ENCODE measurements at places on chromosomes 13 and 19.

GRCh38 chr13:30872276-30872594 lies 33.8 kb upstream of the MEDAG start:
- no peak for DNase-seq

DNA sequence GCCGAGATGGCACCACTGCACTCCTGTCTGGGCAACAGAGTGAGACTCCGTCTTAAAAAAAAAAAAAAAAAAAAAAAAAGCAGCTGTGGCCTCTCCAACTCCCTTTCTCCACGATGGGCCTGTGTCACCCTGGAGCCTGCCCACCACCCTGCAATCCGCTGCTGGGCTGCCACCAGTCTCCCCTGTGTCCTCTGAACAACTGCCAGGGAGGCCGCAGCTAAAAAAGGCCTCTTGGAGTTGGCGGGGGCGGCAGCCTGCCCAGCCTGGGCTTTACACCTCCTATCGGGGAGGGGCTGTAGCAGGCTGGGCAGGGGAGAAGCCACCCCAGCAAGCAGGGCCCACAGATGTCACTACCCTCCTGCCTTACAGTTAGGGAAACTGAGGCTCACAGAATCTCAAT lies 3.5 kb downstream of the CDC37 start:
- DNase-seq = no peak

GRCh38 chr19:18418029-18418482 lies 1.1 kb upstream of the SSBP4 start:
- no peak for DNase-seq

GRCh38 chr13:29758531-29759114 lies 91.8 kb downstream of the UBL3 start:
- DNase-seq = no peak

- DNase-seq = no peak
Observed at GRCh38 chr19:10135551-10136334, 16.0 kb upstream of the EIF3G start.

- DNase-seq = no peak
Observed at GRCh38 chr13:98706446-98707110, 45.9 kb downstream of the SLC15A1 start.

DNA sequence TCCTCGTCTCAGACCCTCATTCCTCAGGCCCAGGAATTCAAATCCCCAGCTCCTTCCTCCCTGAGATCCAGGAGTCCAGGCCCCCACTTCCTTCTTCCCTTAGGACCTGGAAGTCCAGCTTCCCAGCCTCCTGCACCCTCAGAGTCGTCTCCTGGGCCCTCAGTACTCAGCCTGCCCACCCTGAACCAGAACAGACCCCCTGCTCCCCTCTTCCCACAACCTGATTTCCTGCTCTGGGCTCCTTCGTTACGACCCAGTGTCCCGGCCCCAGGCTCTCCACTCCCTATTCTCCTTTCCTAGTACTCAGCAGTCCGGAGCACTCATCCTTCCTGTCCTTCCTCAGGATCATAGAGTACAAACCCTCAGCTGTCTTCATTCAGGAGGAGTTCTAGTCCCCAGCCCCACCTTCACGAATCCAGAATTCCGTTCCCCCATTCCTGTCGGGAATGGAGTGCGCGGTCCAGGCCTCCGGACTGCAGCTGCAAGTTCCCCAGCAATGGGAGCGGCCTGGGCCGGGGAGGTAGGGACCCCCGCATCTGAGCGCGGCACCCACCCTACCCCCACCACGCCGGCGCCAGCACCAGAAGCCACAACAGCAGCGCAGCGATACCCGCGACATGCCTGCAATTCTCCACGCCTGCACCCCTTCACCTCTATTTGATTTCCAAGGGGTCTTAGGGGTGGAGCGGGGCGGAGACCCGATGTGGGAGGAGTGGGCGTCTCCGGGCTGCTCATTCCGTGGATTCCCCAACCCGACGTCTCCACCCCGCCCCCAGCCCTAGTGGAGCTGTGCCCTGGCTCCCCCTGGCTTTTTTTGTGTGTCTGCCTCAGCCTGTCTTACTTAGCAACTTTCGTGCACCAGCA lies 12.7 kb downstream of the EGLN2 start:
- no peak for DNase-seq

- DNase-seq = no peak
Observed at GRCh38 chr13:29679396-29680053, 84.0 kb upstream of the SLC7A1 start.

DNA sequence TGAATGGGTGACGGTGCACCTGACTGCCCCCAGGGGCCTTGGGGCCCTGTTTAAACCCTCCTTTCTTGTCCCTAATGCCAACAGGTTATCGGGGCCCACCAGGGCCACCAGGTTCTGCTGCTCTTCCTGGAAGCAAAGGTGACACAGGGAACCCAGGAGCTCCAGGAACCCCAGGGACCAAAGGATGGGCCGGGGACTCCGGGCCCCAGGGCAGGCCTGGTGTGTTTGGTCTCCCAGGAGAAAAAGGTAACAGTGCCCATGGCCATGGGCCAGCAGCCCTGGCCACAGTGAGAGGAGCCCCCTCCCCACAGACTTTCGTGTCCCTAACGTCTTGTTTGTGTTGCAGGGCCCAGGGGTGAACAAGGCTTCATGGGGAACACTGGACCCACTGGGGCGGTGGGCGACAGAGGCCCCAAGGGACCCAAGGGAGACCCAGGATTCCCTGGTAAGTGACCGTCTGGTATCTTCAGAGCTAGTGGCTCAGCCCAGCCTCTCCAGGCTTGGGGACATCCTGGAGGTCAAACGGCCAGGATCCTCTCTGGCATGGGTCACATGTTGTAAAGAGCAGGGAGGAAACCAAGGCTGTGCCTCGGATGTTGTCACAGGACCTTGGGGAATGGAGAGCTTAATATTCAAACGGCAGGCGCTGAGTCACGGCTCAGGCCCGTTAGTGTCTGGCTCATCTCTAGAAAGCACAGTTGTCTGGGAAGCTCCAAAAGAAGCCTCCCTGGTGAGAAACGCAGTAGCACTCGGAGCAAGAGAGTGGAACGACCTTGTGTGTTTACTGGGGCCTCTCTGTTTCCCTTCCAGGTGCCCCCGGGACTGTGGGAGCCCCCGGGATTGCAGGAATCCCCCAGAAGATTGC lies 58.3 kb downstream of the RAB20 start:
- no peak for DNase-seq

GRCh38 chr13:71306821-71307220 lies 560.2 kb downstream of the DACH1 start:
- DNase-seq = no peak

DNA sequence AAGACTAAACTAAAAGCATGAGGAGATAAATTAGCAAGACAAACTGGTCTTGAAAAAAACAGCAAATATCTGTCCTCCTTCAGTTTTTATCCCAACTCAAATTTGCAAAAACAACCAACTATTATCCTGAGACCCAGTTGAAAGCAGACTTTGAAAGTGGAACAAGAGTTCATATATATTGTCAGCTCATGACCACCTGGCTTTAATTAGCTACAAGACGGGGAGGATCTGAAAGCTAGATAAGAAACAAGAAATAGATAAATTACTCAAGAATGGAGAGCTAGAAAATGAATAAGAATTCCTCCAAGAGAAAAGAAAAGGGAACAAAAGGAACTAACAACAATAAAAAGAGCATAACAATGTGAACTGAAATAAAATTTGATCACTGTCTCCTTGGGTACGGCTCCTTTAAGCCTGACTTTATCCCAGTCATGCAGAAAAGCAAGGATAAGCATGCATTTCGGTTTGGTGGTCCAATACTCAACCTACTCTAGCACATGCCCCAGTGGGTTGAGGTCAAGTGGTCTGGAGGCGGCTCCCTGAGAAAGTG lies 246.9 kb downstream of the DCLK1 start:
- no peak for DNase-seq

- DNase-seq = no peak
Observed at GRCh38 chr13:101986316-101986715, 415.5 kb downstream of the FGF14 start.

GRCh38 chr13:89930861-89931260 lies 1416.6 kb upstream of the MIR17HG start:
- no peak for DNase-seq

DNA sequence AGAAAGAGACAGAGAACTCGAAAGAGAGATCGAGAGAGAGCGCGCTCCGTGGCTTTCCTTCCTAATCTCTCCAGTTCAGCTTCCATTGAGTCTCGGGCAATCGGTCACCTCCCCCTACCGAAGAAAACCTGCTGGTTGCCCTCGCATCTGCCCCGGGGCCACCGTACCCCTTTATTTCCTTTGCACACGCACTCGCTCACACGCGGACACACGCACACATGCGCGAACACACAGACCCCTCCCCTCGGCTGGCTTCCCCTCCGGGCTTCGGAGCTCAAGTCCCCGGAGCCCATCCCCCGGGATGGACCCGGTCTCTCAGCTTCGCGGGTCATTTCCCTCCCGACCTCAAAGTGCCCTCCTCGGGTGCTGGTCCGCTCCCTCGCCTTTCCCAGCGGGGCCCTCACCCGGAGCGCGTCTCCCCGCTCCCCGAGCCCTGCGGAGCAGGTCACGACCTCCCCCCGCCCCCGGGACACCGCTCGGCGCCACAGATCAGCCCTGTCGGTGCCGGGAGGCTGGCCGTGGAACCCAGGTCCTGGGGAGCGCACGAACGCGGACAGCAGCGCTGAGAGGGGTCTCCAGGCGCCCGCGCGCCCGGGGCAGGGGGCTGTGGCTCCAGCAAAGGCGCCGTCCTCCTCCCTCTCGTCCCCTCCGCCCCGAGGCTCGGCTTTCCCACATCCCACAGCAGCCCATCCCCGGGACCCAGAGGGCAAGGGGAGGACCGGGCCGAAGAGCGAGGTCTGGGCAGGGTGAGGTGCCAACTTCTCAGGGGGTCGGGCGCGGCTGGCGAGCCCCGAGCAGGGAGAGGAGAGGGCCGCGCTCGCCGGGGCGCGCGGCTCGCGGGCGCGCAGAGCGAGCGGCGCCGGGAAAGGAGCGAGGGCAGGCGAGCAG lies 1.8 kb downstream of the DACH1 start:
- no peak for DNase-seq

Measured in NCI-H774 (cell line).